Heart left ventricle (tissue), 16 donors: ENCODE measurements at places on chromosomes 12 and 14. TPM values are rescaled to one million over a fixed set of nuclear protein-coding genes. Genes with fewer than 3 reads are reported as not detected.

OR6C2 gene
- polyA plus RNA-seq = not detected

ERG28 gene
- polyA plus RNA-seq = 15.1 TPM

SOX5 gene
- 0.91 TPM for polyA plus RNA-seq

SERPINA9 gene
- polyA plus RNA-seq = not detected

GNB3 gene
- 1.9 TPM for polyA plus RNA-seq

OR4K13 gene
- polyA plus RNA-seq = not detected

NXPH4 gene
- polyA plus RNA-seq = 1.3 TPM
